NCI-H2081 (cell line): ENCODE measurements at places on chromosomes 2 and 18.

DNA sequence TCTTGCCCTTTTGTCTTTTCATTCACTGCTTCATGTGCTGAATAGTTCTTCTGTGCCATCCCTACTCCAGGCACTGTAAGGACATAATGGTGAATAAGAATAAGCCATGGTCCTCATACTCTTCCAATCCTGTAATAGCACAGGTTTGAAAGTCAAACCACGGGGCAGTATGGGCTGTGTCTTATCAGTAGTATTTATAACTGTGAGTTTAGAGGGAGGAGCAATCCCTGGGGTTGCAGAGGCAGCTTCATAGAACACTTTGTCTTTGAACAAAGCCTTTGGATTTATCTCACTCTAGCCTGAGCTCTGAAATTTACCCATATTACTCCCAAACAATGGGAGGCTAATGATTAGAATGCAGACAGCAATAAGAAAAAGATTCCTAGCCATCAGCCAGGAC, 30.2 kb upstream of the ALK start:
- no peak for DNase-seq

- DNase-seq, result no peak
These were observed 38.8 kb downstream of the ADAM23 start for GRCh38 chr2:206482123-206482522.

DNA sequence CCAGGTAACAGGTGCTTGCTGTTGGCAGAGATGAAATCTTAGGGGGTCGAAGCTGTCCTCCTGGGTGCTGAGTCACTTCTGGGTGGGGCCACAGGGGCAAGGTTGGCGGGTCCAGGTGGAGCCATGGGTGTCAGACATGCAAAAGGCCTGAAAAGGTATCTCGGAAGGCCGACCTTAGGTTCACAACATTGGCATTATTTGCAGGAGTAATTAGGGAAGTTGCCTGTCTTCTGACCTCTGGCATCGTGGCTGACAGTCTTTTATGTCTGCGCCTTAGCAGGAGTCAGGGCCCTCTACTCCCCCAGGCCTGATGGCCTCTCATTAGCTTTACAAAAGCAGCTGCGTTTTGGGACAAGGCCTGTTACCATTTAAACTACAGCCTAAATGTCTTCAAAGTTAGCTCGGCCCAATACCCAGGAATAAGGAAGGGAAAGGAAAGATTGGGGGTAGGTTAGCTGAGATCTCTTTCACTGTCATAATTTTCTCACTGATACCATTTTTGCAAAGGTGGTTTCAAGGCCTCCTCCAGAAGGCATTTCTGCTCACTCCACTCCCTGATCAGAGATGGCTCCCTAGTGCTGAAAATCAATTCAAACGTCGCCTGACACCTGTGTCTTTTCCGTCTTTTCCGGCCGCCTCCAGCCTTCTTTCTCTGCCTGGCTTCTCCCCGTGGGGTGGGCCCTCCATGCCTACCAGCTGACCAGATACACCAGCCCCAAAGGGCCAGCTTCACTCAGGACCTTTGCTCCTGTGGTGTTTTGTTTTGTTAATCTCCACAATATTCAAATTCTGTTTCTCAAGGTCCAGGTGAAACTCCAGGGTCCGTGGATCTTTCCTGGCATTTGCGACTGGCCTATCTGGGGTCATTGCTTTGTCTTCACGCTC, 90.8 kb downstream of the RHOB start:
- DNase-seq, result no peak

- no peak for DNase-seq
These were observed 572.3 kb downstream of the PLCL1 start for GRCh38 chr2:198376677-198377076.
